ENCODE measurements at places on chromosomes 5 and 9. TPM values are rescaled to one million over a fixed set of nuclear protein-coding genes. Genes with fewer than 3 reads are reported as not detected.

FOXD4L6 gene
- 0.19 TPM for total RNA-seq

GARNL3 gene
- total RNA-seq = 18.7 TPM

ZNF462 gene
- total RNA-seq = 16.2 TPM

GFM2 gene
- 18.0 TPM for total RNA-seq

F2RL2 gene
- total RNA-seq = 0.63 TPM

UAP1L1 gene
- 5.2 TPM for total RNA-seq

MAMDC4 gene
- total RNA-seq = 1.6 TPM

IL3 gene
- not detected for total RNA-seq

All from omental fat pad (tissue), 4 donors.